NCI-H774 (cell line): ENCODE measurements at places on chromosomes 1 and 21.
A peak's percentile ranks its signal among the peaks of the same experiment; 100 is the strongest.

- no peak for DNase-seq
Measured at GRCh38 chr1:236741753-236742152, 53.3 kb upstream of the MTR start.

- no peak for DNase-seq
Measured at GRCh38 chr1:210257698-210258529, 25.3 kb downstream of the SERTAD4 start.

DNA sequence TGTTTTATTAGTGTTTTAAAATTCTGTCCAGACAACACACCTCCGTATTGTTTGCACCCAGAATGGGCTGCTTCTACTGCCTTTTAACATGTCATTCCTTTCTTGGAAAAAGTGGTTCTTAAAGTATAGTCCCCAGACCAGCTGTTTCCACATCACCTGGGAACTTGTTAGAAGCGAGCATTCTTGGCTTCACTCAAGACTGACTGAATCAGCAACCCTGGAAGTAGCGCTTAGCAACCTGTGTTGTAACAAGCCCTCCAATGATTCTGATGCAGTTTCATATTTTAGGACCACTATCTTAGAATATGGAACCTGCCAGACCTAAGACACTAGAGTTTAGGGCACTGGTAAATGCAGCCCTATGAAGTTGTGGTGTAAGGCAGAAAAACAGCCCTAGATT, 6.0 kb upstream of the PPIE start:
- no peak for DNase-seq

DNA sequence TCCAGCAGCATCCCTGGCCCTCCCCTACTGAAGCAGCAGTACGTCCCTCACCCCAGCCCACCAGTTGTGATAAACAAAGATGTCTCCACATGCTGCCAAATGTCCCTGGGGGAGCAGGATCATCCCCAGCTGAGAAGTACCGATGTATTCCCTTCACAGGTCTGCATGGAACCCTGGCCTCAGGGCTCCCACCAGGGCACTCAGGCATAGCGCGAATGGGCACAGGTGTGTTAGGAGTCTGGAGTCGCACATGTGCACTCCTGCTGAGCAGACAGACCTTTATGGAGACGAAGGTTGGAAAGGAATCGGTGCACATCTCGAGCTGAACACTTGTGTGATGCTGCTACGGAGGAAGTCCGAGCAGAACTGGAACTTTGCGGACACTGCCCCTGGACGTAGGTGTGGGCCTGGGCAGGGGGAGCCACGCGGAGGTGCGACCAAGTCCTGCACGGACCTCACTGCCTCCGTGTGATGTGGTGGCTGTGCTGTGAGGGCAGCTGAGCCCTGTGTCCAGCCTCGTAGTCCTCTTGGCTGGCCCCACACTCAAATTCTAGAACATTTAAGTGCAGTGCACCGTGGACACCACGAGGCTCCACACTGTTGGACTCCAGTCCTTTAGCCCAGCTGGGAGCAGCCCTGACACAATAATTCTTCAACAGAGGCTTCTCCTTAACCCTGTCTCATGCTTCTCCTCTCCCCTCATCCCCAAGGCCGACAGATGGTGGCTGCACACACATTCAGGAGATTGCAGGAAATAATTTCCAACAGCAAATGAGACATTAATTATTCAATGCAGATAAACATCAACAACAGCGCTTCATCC, 43.4 kb downstream of the RSPH1 start:
- DNase-seq = no peak

GRCh38 chr1:9852410-9853248, 28.9 kb upstream of the CLSTN1 start:
- DNase-seq = no peak

DNA sequence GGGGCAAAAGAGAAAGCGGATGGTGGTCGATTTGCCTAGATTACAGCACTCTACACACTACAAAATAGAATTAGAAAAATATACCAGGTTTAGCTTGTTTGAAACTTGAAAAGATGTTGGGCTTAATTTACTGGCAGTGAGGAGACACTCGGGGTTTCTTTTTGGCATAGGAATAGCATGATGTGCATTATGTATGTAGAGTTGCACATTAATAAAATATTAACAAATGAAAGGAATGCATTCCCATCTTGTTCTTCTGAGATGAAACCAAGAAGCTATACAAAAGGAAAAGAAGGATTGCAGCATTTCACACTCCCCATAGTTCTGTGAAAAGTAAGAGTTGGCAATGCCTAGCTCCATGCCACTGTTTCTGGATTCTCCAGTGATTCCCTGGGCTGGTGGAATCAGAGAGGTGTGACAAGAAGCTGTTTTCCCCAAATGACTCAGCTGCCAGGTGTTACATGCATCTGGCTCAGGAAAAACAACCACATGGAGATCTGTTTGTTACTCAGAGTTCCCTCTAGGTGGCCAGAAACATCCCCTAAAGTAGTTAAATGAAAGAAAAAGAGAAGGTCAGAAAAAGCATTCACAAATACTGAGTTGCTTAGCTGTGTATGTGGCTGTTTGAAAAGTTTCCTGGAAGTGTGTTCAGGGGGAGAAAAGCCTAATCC, 115.6 kb downstream of the UCK2 start:
- DNase-seq = no peak

DNA sequence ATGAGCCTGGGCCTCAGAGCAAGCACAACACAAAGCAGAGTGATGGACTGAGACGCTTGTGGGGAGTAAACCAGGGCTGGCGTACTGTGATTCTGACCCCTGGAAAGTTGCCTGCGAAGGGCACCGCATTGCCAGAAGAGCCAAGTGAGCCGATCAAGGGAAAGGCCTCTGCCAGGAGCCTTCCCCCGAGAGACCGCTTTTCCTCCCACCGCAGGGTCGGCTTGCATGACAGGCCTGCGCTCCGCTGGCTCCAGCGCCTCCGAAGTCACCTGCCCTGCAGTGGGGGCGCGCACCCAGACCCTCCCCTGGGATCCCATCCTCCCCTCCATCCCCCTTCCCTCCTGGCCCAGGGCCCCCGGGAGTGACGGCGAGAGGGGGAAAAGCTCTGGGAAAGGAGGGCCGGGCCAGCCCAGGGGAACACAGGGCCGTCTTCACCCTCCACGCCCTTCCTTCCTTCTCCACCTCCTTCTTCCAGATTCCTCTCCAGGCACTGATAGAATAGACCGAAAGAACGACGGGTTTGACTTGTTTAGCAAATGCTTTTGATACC, 165.0 kb downstream of the TRIM33 start:
- DNase-seq = no peak

GRCh38 chr1:54309631-54310366, 96.4 kb downstream of the SSBP3 start:
- DNase-seq = no peak

- no peak for DNase-seq
Measured at GRCh38 chr1:61782771-61783170, 40.5 kb downstream of the PATJ start.

DNA sequence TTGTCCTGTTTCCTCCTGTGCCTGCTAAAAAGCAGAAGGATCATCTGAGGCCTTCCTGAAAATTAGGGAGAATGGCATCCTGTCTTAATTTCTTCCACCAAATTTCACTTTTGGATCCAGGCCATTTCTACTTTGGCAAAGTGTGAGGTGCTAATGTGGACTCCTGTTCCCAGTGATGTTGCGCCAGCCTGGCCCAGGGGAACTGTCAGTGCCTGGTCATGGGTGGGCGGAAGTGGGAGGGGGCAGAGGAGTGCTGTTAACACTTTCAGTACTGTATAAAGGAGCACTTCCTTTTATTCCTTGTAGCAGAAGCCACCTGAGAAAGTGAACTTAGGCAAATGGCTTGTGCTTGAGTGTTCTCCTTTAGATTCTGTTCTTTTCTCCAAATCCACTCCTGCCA, 19.9 kb downstream of the ELAPOR1 start:
- no peak for DNase-seq

- no peak for DNase-seq
Measured at GRCh38 chr1:42793824-42794223, 9.0 kb downstream of the TMEM269 start.

- DNase-seq = no peak
Measured at GRCh38 chr1:198276241-198276640, 119.4 kb downstream of the NEK7 start.

DNA sequence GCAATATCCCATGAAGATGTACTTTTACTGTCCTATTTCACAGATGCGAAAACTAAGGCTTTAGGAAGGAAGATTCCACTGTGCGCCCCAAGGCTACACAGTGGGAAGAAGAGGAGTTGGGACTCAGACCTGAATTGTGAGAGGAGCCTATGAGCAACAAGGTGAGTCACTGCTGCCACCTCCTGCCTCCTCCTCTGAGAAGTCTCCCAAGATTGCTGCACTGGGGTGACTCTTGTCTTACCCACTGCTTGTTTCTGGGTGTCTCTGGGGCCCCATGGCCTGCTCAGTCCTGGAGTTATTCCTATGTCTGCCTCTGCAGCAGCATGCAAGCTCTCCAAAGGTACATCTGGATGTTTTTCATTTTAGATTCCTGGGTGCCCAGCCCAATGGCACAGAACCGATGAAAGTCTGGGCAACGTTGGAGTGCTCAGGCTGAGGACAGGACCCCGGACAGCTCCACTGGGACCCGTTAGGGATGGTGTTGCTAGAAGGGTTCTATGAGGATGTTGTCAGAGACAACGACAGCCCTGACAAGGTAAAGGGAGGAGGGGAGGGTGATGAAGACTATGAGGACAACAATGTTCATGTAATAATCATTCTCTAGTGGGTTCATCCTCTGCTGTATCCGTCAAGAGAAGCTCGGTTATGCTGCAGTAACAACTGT, 11.0 kb upstream of the C1QA start:
- DNase-seq = no peak

DNA sequence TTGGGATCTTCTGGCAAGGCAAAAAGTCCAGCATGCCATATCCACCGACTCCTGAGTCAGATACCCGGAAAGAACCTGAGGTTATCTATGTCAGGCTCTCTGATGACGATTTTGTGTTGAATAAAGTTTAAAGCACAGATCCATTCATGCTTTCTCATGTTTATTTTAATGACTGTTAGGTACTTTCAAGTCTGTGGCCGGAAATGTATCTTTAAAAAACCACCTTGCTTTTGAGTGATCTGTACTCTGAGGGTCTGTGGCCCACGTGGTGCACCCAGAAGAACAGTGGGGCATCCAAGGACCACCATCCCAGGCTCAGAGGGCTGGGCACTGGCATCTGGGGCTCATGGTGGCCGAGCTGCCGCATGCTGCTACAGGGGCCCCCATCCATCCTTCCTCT, 30.1 kb upstream of the VASH2 start:
- DNase-seq = no peak

DNA sequence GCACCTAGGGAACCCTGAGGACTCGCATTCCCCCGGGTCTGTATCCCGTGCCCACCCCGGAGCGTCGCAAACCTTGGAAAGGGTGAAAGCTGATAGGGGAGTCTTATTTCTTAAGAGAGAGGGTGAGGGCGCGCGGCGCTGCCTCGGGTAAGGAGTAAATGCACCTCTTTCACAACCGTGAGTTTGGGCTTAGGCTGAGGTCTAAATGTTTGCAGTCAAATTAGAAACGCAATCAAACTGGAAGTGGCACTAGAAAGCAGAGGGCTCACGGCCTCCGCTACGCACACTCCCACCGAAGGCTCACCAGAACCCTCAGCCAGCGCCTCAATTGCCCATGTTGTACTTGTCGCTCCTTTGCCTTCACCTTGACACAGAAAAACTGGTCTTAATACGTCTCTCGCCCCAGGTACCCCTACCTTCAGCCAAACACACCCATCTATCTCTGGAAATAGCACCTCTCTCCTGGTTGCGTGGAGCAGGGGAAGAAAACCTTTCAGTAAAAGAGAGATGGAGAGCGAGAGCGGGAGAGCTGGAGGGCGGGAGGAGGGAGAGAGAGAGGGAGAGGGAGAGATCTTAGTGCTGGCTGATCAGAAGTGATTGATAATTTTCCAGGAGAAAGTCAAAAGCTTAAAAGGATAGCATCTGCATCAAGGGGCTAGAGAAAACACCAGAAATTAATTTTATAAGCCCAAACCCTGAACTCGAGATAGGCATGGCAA, 1.7 kb upstream of the HLX start:
- DNase-seq = no peak

DNA sequence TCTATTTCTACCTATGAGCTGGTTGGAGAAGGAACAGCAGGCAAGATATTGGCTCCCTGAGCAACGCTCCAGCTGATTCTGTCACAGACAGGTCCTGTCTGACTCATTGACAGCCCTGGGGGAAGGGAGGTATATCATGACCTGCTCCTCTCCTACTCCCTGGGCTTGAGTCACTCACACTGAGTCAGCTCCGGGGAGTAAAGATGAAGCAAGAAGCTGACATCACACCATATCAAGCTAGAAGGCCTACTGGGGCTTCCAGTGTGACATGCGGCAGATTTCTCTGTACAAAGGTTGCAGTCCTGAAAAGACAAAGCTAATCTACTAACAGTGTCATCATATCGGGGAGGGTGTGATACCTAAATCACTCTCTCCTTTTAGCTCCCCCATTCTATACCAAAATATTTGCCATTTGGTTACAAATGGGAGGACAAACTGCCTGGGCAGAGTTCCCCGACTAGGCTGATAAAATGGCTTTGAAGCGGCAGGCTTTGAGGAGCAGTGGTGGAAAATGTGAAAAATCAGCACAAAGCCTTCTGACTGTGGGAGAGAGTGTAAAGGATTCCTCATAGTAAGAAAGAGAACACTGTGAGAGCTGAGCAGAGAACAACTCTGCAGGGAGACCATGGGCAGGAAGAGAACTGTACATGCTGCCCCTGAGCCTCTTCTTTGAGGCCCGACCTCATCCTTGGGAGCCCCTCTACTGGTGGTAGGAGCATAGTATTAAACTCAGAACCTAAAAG, 15.5 kb downstream of the PI4KB start:
- DNase-seq = no peak

DNA sequence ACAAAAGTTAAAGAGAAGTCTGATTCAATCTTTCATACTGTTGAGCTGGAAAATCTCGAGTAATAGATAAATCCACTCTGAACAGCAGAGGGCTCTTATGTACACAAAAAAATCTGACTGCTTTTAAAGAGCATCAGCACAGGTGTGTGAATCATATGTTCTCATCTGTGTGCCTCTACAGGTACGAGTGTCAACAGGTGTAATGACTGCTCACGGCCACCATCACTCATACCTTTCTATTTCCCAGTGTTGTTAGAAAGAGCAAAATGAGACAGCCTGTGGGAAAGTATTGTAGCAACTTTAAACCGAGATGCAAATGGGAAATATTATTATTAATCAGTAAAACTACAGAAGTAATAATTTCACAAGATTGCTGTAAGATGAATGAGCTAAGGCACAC, 49.0 kb upstream of the SCAF4 start:
- peak; percentile 24 for DNase-seq

- no peak for DNase-seq
Measured at GRCh38 chr1:30511106-30511505, 212.3 kb downstream of the MATN1 start.
